ENCODE measurements at places on chromosomes 6 and 20.

DNA sequence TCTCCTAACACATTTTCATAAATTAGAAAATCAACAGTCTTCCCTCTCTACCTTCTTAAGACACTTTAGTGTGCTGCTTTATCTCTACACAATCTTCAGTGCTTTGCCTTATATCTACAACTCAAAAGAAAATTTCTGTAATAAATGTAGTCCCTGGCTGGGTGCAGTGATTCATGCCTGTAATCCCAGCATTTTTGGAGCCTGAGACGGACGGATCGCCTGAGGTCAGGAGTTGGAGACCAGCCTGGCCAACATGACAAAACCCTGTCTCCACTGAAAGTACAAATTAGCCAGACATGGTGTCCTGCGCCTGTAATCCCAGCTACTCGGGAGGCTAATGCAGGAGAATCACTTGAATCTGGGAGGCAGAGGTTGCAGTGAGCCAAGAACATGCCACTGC lies 9.7 kb upstream of the EDN1 start:
- DNase-seq: no peak

DNA sequence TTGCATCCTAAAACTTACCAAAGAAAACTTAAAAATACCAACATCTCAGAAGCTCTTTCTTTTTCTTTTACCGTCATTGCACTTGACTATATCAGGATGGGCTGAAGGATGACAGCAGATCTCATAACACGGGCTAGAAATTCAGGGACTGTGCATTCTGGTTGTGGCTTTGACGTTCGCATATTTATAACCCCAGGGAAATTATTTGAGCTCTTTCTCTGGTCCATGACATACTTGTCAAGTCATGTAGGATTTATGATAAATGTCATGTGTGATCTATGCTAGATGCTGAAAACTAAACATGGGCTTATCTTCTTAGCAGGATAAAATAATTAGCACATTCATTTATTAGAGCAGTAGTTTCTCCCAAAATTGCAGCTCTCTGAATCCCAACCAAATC lies 74.4 kb upstream of the SAMD5 start:
- DNase-seq: no peak

DNA sequence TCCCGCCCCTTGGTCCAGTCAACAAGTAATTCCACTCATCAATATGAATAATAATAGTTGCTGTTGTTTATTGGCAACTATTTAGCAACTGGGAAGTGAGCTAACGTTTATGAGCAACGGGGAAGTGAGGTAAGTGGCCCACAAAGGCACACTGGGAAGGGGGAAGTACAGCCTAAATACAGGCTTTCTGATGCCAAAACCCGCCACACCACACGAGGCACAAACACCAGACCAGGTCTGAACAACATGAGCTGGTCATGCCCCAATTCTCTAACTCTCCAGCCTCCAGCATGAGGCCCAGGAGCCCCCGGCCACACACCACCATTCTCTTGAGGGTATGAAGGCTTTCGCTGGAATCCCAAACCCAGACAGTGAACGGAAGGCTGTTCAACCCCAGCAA lies 50.8 kb downstream of the PREX1 start:
- no peak for DNase-seq

GRCh38 chr20:7829776-7830175 lies 110.5 kb downstream of the HAO1 start:
- DNase-seq: no peak

DNA sequence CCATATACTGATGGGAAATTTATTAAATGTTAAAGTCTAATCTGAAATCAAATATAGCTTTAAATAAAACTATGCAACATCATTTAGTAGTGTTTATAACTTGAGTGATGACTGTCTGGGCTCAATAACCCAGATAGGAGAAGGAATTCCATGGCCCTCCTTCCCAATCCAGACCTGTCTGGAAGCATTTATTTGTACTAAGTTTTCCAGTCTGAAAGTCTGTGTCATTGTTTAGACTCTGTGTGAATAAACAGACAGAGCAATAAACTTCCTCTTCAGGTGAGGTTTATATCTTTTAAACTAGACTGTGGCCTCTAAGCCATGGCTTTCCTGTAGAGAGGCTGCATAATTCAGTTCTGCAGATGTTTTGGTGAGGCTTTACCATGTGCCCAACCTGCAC lies 176.4 kb downstream of the SOX4 start:
- no peak for DNase-seq

GRCh38 chr6:14762077-14762476 lies 483.8 kb upstream of the JARID2 start:
- no peak for DNase-seq

DNA sequence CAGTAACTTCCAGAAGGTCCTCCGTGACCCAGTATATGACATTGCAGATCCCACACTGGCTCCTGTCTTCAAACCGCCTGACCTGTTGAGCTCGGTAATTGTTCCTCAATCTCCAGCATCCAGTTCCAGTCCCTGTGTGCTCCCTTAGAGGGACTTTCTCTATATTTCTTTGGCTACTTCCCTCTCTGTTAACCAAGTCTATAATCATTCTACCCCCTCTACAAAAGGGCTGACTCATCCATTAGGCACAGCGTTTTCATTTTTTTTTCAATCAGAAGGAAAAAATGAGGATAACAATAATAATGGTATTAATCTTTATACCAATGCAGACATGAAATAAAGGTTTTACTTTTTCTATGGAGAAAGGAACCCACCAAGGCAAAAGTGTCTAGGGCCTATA lies 69.3 kb downstream of the FAM229B start:
- DNase-seq: no peak

DNA sequence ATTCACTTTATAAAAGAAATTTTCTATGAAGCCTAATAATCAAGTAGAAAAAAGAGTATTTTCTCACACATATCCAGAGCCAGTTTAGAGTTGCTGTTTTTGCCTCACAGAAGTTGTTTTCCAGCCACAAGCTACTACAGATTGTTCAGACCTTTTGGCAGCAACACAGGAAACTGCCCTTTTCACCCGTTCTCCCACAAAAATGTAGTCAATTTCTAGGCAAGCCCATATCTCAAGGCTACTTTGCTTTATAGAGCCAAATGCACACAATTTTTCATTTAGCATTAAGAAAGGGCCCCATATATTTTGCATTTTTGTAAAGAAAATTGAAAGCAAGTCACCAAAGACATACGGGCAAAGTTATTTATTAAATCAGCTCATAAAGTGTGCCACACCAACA lies 49.5 kb downstream of the EPB41L2 start:
- DNase-seq: no peak

GRCh38 chr20:35283441-35284266 lies 918 bp downstream of the EIF6 start:
- DNase-seq: no peak

DNA sequence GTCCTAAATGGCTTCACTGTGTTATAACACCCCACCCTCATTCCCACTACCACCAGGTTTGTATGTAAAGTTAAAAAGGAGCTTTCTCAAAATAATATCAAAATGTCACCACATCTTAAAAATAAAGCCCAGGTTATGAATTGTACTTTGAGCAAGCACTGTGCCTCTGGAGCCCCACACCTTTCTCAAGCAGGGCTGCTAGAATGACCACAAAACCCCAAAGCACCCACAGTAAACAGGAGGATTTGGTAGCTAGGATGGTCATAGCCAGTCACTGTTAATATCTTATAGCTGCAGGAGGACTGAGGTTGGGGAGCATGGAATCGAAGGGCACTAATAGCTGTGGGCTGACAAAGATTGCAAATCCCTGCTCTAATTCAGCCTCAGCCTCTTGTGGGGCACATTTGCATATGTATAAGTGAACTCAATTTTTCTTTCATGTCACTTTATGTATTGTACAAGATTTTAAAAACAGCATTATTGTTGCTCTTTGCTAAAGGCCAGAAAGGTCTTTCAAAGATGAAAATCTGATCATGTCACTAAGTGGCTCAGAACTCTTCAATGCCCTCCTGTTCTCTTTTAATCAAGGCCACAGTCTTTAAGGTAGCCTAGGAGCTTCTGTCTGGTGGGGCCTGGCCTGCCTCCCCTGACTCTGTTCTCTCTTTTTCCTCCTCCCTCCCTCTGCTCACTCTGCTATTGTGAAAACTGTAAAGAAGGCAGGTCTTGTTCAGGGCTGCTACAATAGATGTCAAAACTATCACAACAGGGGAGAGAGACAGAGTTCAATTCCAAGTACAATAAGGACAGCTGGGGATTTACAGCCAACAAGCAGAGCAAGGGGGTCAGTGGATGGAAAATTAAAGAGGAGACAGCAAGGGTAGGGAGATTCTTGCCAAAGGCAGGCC lies 101.6 kb downstream of the TMEM200A start:
- DNase-seq: no peak

DNA sequence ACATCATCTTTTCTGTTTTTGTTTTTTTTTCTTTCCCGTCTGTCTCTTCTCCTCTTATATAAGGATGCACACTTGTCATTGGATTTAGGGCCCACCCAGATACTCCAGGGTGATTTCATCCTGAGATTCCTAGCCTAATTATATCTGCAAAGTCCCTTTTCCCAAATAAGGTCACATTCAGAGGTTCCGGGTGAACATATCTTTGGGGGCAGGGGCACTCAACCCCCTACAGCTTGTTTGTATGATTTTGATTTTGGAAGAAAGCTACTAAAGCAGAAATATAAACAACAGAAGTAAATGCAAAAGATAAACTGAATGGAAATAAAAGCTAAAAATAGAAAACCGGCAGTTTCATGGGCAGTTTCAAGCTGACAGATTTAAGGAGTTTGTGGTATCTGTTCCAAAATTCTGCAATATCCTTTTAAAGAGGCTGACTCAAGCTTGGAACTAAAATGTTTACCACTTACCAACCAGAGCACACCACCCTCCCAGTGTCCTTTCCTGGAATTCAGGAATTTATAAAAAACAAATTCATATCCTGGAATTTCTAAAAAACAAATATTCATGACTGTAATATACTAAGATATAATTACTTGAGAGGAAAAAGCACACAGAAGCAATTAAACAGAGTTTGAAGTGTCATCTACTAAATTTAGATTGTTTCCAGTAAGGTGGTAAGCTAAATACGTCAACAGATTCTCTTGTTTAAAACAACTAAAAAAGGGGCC lies 100.0 kb upstream of the CARMIL1 start:
- no peak for DNase-seq

- DNase-seq: no peak
These were observed 731 bp upstream of the RBL1 start for GRCh38 chr20:37096415-37097041.

DNA sequence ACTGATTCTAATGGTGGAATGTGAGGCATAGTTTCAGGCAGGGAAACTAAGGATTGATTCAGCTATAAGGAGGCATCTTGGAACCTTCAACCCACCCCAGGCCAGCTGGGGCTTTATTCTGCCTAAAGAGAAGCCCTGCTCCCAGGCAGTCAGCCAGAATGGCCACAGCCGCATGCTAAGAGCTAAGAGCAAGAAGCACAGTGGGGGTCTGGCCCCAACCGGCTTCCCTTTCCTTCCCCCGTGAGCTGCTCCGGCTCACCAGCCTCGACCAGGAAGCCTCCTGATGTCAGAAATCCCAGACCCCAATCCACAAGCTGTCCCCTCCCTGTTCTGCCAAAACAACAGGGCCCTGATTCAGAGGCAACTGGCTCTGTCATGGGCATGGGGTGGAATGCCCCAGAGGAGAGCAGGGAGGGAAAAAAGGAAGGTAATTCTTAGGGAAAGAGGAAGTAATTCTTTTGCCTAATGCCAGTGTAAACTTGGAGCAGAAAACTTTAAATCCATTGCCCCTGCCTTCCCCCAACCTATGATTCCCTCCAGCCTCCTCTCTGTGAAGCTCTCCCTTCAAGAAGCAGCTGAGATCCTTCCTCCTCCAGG lies 6.9 kb downstream of the GRM4 start:
- DNase-seq: no peak

All from stimulated activated CD4-positive, alpha-beta T cell treated with anti-CD3 and anti-CD28 coated beads, Interleukin-12 subunit alpha, Interleukin-12 subunit beta, amount 100 ng/mL, for 48 hours (primary cell).